ENCODE measurements at places on chromosomes 11 and 22.

DNA sequence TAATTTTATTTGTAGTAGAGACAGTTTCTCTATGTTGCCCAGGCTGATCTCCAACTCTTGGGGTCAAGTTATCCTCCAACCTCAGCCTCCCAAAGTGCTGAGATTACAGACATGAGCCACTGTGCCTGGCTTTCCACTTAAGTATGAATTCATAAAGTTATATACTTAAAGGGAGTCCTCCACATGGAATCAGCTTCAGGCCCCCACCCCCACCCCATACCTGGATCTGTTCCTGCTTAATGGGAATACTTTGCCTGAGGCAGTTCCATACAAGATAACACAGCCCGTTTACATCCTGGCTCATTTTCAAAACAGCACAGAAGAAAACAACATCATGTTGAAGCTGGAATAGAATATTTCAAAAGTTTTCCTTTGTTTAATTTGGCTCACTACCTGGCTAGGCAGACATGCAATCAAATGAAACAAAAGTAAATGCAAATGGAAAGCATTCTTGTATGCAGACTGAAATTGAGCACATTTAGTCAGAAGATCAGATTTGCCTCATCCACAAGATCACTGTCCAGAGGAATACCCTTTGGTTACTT, 82.4 kb downstream of the FAT3 start:
- no peak for DNase-seq

DNA sequence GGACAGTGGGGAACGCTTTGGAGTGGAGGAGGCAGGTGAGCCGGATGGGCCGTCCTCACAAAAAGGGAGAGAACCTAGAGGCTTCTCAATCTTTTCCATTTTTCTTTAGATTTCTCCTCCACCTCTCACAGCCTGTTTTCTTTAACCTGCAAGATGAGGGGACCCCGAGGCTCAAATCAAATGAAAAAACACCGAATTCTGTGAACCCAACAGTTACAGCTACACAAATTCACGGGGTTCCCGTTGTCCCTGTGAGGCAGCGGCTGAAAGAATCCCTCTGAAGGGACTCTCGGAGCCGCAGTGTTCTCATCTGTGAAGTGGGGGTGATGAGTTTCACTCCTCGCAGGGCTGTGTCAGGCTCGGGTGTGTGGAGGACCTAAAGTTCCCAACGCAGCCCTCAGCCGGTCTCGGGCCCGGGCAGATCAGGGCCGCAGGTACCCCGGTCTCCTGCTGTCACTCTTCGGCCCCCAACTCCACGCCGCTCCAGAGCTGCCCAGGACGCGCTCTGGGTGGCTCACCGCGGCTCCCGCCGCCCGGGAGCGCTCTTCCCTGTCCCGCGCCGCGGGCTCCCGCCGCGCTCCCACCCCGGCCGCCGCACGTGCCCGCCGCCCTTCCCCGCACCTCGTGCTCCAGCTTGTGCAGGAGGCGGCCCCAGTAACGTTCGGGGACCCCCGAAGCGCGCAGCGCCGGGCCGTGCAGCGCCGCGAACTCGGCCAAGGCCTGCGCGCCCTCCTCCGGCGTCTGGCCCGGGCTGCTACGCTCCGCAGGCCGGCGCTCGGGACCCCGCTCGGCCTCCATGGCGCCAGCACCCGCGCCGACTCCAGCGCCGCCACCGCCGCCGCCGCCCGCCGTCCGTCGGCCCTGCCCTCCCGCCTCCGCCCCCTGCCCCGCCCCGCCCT, at the start of gene TTLL12:
Gene TTLL12, minus strand, starts transcription at position 863 of the 899 bp plus-strand sequence. Its CDS starts 65 bp downstream, at position 798.
- peak; percentile 72 for DNase-seq

- DNase-seq = no peak
Observed at GRCh38 chr11:120756931-120757330, 245.4 kb downstream of the GRIK4 start.

GRCh38 chr11:10349281-10349665, 44.4 kb downstream of the ADM start:
- no peak for DNase-seq

GRCh38 chr11:13223112-13223511, 54.5 kb upstream of the BMAL1 start:
- DNase-seq = no peak

GRCh38 chr11:1854132-1854948, 1.5 kb downstream of the LSP1 start:
- peak; percentile 70 for DNase-seq

DNA sequence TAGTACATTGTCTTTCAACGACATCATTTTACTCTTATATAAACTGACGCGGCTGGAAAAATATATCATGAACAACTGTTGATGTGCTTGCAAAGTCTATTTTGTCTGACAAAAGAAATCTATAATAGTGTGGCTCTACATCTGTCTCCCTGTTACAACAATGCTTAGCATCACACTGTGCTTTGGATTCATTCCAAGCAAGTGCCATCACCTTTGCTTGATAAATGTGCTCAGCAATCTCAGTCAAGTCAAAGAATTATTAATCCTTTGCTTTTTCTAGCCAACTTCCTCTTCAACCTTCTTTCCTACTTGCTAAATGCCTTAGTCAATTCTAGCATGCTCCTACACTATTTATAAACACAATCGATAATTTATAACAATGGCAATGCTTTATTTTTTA, 140.5 kb downstream of the FCHSD2 start:
- no peak for DNase-seq

DNA sequence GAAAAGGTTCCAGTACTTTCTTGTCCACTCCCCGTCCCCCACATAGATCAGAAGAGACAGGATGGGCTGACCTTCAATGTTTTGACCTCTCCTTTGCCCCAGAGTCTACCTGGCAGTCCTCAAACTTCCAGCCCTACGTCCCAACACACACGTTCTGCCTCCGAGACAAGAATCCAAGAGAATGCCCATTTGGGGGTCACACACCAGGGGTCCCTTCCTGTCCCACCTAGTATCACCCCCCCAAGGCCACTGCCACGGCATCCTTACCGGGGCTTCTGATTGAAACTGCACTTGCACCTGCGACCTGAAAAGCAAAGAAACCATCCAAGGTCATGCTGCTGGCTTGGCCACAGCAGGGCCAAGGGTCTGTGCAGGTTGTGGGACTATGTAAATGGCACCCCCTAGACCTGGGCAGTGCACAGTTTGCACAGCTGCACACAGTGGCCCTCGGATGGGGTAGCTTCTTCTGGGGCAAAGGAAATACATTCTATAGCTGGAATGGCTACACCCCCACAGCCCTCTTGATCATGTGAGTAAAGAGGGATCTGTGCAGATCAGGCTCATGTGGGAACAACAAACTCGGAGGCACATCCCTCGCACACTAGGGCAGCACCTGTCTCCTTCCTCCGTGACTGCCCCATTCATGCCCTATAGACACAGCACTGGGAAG, 16.5 kb upstream of the FXYD2 start:
- DNase-seq = no peak

DNA sequence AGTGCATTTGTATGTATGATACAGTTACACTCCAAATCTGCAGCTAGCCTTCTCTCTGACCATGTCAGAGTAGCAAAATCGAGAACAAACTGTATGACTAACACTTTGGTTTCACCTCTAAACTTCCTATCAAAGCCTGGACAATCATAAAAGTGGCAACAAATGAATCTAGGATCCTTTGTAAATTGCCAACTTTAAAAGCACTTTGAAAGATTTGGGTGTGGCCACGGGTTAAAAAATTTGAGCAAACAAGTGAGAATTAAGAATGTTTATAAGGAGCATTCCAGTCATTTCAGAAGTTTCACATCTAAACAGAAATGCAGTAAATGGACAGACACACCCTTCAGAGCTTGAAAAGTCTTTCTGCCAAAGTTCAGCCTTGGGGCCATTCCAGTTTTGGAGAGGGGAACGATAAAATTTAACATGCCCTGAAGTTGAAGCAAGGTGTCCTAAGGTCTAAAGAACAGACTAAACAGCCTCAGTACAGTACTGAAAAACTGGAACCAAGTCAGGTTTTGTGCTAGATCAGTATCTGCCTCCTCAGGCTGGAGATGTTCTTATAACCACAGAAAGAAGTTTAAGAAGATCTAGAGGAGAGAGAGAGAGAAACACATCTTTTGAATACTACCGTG, 181.9 kb upstream of the BDNF start:
- DNase-seq = no peak

GRCh38 chr11:26575946-26576345, 3.9 kb upstream of the MUC15 start:
- no peak for DNase-seq

DNA sequence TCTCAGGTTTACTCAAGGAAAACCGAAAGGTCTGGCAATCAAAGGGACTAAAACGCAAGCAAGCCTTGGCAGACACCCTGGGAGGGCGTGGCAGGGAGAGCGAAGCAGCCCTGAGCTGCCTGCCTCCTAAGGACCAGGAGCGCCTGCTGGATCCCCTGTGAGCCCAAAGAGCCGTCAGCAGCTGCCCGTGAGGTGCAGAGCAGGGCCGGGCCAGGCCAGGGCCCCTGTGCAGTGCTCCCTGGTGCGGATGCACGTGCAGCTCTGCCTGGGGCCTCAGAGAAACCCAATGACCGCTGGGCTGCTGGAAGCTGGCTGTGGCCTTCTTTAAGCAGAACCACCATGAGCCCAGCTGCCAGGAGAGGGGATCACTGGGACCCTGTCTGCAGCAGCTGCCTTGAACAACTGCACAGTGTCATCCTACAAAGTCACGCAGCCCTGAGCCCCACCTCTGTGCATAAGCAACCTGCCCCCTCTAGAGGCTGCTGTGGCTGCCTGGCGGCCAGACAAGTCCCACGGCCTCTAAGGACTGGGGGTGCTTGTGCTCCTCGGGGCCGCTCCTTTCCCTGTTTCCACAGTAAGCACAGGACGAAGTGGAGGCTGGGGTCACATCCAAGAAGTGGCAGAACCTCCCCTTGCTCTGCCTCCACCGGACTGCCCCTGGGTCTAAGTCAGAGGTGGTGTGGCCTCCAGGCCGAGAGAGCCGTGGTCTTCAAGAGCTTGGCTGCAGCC, 29.1 kb upstream of the COMT start:
- peak; percentile 28 for DNase-seq

GRCh38 chr11:47056261-47056915, 119.8 kb downstream of the CSTPP1 start:
- DNase-seq = peak; percentile 8

DNA sequence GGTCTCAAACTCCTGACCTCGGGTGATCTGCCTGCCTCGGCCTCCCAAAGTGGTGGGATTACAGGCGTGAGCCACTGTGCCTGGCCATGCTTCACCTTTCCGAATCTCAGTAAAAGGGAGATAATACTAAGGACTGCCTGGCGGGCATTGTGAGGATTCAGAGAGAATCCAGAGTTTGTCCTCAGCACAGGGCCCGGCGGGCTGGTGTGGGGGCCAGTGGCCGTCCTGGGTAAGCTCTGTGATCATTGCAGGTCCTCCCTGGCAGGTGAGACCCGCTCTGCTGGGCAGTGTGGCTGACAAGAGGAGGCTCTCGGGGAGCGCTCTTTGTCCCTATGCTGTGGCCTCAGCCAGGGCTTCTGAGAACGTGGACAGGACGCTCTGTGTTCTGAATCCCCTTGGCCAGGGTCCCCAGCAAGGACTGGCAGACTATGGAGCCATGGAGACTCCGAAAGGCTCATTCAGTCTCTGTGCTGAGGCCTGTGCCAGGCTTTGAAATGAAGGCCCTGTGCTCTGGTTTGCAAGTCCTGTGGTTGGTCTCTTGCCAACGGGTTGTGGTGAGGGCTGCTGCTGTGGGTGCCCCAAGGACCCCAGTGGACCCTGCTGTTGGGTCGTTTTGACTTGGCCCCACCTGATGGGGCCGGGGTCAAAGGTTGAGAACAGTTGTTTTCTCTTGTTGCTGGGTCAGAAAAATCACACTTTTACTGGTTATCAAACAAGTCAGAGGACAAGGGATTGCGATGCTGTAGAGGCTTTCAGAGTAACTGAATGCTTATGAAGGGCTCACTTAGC, 2.1 kb downstream of the TPCN2 start:
- DNase-seq = no peak

DNA sequence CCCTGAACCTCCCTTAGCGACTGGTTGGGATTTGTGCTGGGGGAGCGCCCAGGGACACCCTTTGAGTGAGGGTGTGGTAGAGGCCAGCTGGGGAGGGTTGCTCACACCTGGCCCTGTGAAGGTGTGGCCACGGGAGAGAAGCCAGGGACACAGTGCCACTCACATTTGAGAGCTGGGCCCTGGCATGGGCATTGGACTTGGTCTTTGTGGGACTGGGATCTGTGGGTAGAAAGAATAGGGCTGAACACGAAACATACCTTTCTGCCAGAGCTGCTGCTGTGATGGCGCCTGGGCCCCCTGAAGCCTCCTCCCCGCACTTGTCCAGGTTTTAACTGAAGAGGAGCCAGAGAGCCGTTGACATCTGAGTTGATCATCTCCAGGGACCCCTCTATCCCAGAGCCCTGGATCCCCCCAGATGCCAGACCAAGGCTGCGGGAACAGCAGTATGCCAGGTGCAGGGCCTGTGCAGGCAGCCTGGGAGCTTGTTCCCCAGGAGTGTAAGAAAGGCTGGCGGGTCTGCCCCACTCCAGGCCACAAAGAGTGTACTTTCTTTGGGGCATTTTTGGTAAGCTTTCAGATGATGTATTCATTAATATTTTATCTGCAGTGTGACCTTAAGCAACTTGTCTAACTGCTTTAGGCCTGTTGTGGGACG, 284.1 kb downstream of the TBC1D22A start:
- DNase-seq = no peak

GRCh38 chr11:128251140-128251539, 336.2 kb downstream of the ETS1 start:
- no peak for DNase-seq

DNA sequence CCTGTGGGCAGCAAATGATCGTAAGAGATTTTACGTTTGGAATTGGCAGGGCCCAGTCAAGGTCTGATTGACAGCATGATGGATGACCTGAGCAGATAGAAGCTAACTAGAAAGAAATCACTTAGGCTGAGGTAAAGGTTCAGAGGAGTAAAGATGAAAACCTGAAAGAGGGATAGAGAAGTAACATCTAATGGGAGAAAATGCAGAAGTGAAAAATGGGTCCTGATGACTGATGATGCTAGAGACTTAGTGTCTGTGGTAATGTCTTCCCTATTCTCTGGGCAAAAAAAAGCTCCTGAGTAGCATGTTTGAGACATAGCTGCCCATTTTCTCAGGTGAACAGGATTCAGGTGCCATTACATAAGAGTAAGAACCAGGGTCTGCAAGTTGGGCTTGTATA, 628.8 kb upstream of the ANO5 start:
- no peak for DNase-seq

GRCh38 chr11:93512073-93512475, 31.1 kb downstream of the SMCO4 start:
- DNase-seq = no peak

- DNase-seq = no peak
Observed at GRCh38 chr11:27058456-27058855, 17.8 kb downstream of the BBOX1 start.

- no peak for DNase-seq
Observed at GRCh38 chr11:56916162-56916561, 72.6 kb upstream of the OR5AK2 start.

GRCh38 chr11:60872124-60872960, 5.0 kb downstream of the ZP1 start:
- peak; percentile 38 for DNase-seq

DNA sequence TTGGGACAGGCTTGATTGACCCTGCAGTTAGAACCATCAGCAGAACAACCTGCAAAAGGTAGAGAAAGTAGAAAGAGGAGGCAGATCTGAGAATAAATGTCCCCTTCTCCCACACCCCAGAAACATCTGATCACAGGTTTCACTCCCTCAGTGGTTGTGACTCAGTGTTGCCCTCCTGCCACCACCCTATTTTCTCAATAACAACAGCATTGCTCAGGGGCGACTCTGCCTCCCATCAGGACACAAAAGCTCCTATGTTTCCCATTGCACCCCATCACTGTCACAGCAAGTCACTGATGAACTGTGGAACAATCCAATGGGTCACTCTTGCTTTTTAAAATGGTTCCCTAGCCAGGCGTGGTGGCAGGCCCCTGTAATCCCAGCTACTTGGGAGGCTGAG, 110.2 kb downstream of the RASSF10 start:
- DNase-seq = no peak

- no peak for DNase-seq
Observed at GRCh38 chr22:33569018-33569417, 351.3 kb downstream of the LARGE1 start.
